Stimulated activated CD4-positive, alpha-beta T cell treated with anti-CD3 and anti-CD28 coated beads, Interleukin-15, amount 100 ng/mL, for 48 hours (primary cell): ENCODE measurements at places on chromosomes 7 and 10.

GRCh38 chr10:8365935-8366911, 311.7 kb downstream of the GATA3 start:
- DNase-seq: peak; percentile 29

GRCh38 chr10:89147256-89147655, 59.9 kb downstream of the CH25H start:
- no peak for DNase-seq

DNA sequence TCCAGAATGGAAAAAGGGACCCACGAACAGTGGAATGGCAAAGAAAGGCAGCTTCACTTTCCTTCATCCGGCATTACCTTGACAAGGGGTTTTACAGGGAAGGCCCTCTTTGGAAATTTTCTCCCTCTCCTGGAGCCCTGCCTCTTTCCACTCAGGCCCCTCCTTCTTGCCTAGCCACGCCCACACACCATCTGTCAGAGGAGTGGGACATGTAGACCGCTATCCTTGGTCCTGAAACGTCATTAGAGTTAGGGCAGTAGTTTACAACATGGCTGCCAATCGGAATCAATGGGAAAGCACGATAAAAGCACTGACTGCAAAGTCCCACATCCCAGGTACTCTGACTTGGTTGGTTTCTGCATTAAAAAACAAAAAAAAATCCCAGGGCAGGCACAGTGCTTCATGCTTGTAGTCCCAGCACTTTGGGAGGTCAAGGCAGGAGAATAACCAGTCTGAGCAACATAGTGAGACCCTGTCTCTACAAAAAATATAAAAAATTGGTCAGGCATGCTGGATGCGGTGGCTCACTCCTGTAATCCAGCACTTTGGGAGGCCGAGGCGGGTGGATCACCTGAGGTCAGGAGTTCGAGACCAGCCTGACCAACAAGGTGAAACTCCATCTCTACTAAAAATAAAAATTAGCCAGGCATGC, 96.4 kb downstream of the MARCHF5 start:
- DNase-seq: no peak

DNA sequence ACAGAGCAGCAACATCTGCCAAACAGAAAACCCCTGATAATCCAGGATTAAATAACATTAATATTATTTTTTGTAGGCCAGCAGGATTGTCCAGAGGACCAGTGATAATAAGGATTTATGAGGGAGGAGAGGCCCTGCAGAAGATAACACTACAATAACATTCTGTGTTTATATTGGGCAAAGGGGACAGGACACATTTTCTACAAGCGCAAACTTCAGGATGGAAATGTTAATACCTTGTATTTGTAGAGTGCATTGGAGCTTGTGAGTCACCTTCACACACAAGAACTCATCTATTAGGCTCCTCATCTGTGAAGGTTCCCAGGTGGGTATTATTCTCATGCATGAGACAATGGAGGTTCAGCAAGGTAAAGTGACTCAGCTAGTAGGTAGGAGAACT, 51.0 kb downstream of the BAMBI start:
- no peak for DNase-seq

GRCh38 chr10:132517951-132518521, 19.6 kb upstream of the INPP5A start:
- DNase-seq: no peak

DNA sequence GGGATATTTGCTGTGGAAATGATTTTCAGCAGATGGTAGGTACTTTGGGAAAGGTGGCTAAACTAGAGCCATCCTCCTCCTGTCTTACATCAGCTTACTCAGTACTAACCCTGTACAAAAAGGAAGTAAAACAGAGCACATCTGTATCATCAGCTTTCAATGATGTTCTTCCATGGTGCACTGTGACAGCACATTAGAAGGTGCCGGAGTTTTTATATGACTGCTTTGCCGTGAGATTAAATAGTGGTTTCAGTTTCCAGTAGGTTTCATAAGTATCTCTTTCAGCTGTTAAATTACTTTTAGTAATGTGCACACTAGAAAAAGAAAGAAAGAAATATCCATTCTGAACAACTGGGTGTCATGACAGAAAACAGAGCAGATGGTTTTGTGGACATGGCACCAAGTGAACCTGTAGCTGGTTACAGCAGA, 86.5 kb downstream of the ARID5B start:
- no peak for DNase-seq

- no peak for DNase-seq
Observed at GRCh38 chr10:114525368-114525949, 121.2 kb upstream of the AFAP1L2 start.

GRCh38 chr10:6843894-6844650, 264.0 kb upstream of the PRKCQ start:
- DNase-seq: no peak
